ENCODE measurements at places on chromosomes 1 and 21.

- no peak for DNase-seq
These were observed 37.7 kb upstream of the DDAH1 start for GRCh38 chr1:85502625-85503083.

GRCh38 chr1:27658951-27659496 lies 13.0 kb downstream of the IFI6 start:
- DNase-seq = no peak

DNA sequence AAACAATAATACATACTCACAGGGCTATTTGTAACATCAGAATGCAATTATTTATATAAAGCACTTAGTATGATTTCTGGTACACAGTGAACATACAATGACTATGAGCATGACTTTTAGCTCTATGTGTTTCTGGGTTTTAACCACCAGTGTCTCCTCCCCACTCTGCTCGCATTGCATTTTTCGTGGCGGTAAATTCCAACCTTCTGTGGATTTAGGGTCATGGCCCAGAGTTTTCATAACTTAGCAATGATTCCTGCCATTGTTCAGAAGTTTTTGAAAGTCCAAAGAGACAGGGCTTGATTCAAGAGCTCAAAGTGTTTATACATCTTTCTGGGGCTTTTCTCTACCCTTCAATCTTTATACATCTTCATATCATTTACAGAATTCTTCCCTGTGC lies 191.3 kb downstream of the BACH1 start:
- DNase-seq = no peak

GRCh38 chr21:38787461-38788274 lies 18.1 kb upstream of the ETS2 start:
- DNase-seq = no peak

- no peak for DNase-seq
These were observed 128.2 kb downstream of the GALNT2 start for GRCh38 chr1:230195199-230195598.

DNA sequence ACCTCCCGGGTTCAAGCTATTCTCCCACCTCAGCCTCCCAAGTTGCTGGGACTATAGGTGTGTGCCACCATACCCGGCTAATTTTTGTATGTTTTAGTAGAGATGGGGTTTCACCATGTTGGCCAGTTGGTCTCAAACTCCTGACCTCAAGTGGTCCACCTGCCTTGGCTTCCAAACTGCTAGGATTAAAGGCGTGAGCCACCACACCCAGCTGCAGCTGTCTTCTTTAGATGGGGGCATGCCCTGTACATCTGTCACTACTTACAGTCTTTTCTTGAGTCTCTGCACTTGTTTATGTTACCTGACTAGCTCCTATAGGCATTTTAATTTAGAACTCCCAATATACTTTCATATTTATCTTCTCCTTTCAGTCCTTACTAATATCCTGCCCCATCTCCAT lies 64.2 kb downstream of the SELENOF start:
- no peak for DNase-seq

- no peak for DNase-seq
These were observed 4.7 kb upstream of the ITGB2 start for GRCh38 chr21:44925378-44925755.

- DNase-seq = no peak
These were observed 19.5 kb downstream of the FAAH start for GRCh38 chr1:46413596-46413985.

DNA sequence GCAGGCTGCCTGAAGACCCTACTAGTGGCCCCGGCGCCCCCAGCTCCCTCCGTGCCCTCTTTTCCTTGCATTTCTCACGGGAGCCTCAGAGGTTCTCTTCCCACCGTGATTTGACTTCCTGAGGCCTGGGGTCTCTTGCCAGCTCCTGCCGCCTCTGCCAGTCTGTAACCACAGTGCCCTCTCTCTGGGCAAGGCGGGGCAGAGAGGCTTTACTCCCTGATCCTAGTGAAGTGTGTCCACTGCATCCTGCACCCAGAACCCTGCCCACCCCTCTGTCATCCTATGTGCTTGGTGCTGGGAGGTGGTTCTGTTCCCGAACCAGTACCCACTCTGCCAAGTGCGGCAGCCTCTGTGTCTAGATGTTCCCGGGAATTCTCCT lies 2.4 kb downstream of the ESPN start:
- DNase-seq = no peak

DNA sequence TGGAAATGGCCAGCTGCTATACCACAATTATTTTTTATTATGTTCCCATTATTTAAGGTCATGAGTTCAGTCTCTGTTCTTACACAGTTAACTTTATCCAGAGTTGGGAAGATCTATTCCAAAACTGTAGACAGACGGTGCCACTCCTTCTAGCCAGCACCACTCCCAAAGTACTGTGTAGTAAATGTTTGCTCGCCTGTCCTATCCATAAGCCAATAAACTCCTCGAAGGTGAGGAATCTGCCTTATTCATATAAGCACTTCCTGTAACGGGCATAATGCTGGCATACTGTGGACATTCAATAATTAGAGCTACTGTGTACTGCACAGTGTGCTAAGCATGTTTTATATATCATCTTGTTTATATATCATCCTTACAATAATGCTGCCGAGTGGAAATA lies 26.1 kb upstream of the STMN1 start:
- DNase-seq = no peak

- no peak for DNase-seq
These were observed 6.2 kb upstream of the SPRR2F start for GRCh38 chr1:153119491-153119971.

DNA sequence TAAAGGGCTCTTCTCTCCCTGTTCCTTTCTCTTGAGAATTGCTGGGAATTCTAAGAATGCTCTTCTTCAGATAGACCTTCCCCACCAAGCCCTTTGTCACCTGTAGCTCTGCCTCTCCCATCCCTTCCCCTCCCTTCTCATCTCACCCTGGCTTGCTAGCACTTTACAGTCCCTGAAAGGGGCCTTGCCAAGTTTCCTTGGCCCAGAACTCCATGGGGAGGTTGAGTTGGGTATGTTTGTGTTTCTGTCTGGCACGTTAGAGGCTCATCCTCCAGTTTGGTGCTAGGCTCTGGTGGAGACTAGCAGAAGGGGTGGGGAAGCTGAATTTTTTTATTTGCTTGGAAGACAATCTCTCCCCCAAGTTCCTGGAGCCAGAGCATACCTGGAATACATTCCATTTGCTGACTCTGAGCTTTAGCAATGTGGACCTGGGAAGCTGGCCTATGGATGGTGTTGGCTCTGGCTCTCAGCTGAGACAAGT lies 4.9 kb downstream of the CGN start:
- DNase-seq = no peak

- no peak for DNase-seq
These were observed 39.5 kb downstream of the LBR start for GRCh38 chr1:225388372-225388771.

GRCh38 chr21:43333298-43334062 lies 93.5 kb downstream of the SIK1 start:
- peak; percentile 79 for DNase-seq

DNA sequence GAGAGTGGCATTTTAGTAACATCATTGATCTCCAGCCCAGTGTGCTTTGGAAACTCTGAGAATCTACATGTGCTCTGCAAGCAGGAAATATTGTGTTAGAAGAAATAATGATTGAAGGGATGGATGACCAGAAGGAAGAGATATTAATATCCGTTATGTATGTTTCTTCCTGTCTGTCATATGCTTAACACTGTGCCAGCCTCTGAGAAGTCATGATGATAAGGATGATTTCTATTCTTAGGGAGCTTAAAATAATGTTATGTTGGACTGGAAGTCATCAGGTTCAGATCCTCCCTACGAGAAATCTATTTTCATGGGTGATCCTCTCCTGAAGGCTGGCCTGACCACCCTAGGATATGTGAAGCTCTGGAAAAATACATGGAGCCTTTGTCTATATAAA lies 192.4 kb upstream of the GORAB start:
- no peak for DNase-seq

DNA sequence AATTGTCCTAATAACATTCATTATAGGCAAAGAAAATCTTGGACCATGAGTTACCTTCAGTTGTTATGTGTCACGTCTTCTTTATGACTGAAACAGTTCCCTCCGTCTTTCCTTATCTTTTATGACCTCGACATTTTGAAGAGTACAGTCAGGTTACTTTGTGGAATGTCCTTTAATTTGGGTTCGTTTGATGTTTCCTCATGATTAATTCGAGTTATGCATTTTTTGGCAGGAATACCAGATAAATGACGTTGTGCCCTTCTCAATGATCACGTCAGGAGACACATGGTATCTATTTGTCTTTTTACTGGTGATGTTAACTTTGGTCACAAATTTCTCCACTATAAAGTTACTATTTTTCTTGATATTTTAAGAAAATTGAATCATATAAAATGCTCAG lies 17.3 kb upstream of the KLF17 start:
- no peak for DNase-seq

DNA sequence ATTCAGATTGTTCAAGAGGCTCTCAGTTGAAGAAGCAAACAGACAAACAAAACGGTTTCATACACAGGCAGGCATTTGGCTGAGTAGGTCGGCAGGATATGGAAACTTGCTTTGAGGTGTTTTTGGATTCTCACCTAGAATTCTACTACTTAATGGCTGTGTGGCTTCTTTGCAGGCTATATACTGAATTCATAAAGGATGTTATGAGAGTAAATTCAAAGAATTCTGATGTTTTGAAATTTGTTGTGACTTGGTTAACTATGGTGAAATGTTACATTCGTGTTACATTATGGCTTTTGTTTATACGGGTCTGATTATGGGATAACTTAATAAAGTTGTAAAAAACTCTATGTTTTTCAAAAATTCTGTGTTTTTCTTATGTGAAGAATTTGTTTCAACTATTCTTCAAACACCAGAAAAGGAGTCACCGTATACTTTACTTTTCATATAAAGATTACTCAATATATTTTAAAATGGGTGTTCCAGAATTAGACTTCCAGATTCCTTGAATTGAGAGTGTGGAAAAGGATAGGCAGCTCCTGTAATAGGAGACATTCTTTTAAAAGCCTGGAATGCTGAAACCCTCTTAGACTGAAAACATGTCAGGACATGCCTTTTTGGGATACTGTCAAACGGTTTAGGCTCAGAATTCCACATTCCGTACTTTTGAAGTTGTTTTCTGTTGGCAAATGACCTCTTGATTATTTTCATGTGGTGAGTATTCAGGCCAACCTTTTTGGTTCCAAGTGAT lies 8.2 kb upstream of the IRF2BP2 start:
- no peak for DNase-seq

DNA sequence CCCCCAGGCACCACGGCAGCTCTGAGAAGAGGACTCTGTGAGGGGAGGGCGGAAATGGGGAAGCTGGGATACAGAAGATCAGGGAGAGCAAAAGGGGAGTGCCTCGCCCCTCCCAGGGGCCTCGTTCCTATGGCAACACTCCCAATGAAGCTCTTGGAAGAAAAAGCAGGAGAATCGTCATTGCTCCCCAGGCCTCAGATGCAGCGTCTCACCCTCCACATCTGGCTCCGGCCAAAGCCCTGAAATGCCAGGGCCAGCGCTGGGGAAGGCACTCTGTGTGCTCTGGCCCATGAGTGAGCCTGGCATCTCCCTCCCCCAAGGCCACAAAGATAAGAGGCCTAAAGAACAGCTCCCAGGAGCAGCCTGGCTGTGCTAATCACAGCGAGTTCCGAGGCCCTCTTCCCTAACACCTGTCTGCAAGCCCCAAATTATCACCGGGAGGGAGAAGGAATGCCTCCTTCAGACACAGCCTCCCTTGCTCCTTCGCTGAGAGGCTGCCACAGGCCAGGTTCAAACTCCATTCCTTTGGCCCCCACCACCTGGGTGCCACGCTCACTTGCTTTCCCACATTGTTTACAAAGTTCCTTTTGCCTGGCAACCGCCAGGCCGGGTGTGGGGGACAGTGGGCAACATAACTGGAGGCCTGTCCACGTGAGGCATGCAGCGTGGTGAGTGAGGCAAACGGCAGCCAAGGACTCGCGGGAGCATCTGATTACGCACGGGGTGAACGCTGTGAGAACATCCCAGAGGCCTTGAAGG lies 27.8 kb downstream of the ECE1 start:
- DNase-seq = no peak

- no peak for DNase-seq
These were observed 136.5 kb upstream of the ETS2 start for GRCh38 chr21:38669186-38669585.

DNA sequence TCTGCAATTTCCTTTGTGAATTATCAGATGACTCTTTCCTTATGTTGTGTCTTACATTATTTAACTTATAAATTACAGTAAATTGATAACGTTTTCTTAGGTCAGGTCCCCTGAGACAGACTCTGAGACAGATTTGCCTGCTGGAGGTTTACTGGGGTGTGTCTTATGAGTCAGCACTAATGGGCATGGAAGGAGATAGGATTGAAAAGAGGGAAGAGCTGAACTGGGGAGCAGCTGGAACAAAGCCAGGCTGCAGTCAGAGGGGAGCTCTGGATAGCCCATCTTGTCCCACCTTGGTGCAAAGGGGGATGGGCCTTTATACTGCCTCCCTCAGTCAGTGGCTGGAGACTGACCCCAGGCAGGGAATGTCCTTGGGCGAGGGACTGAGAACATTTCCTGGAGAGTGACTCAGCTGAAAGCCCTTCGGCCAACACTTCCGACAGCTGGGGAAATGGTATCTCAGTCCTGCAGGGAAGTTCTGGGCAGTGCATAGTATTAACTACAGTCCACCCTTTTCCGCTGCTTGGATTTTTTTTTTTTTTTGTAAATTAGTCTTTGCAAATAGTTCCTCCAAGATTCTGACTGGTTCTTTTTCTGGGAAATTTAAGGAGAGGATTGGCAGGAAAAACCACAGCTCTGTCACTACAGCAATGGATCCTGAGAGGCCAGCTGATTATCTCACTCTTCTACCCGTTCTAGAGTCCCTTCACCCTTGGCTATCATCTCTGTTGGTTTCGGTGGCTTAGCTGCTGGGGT lies 39.1 kb upstream of the CDC42BPA start:
- DNase-seq = no peak

DNA sequence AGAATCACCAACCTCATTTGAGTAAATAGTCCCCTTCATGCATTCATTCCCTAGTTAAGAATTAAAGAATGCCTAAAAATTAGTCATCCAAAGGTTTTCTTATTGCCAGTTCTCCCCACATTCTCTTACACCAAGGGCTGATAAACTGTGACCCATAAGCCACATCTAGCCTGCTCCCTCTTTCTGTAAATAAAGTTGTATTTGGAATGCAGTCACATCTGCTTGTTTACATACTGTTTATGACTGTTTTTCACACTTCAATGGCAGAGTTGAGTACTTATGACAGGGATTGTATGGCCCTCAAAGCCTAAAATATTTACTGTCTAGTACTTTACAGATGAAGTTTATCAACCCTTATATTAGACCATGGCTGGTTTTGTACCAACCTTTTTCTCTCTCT lies 16.1 kb upstream of the DYRK1A start:
- DNase-seq = no peak

GRCh38 chr1:112548547-112548946 lies 39.8 kb downstream of the WNT2B start:
- DNase-seq = no peak
